ENCODE measurements at places on chromosomes 6 and 20.

DNA sequence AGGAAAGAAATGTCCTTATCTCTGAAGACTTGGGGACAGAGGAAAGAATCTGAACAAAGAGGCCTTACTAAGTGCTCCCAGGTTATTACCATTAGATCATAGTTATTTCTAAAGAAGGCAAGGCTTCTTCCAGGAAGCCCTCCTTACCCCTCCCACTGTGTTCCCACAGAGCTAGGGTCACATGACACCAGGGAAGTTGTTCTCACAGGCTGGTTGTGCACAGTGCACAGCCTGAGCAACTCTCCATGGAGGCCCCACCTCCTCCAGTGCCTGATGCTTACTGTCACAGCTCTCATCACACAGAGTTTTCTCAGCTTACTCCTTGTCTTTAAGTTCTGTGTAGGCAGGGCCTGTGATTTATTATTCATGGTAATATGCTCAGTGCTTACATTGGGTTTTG is 68.9 kb upstream of the SCGN start:
- DNase-seq = no peak

DNA sequence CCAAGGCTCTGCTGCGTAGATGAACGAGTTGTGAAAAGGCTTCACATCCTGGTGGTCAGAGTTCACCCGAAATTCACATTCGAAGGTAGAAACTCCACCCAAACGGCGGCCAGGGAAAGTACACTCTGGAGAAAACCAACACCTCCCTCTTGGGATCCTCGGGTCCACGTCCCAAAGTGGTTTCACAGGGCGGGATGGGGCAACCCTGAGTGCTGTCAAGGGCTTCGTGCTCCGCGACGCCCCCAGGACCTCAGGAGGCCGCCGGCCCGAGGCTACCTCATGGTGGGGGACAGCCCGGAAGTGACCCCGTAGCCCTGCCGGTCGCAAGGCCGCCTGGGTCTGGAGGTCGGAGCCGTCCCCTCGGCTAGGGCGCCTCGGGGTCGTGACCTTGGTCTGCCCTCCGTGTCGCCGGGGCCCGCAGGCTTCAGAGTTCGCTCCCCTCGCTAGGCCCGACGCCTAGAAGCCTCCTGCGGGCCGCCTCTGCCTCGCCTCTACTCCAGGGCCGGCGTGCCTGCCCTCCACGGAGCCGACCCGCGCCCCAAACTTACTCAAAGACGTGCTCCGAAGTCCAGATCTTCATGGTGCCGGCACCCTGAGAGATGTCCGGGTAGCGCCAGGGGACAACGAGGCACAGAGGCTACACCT is at the start of gene PRELID3B:
Gene PRELID3B, minus strand, starts transcription at position 636 of the 645 bp plus-strand sequence. Its CDS starts 56 bp downstream, at position 580.
- DNase-seq = no peak

- no peak for DNase-seq
Observed at GRCh38 chr20:50445354-50446151, 64.6 kb upstream of the PTPN1 start.

DNA sequence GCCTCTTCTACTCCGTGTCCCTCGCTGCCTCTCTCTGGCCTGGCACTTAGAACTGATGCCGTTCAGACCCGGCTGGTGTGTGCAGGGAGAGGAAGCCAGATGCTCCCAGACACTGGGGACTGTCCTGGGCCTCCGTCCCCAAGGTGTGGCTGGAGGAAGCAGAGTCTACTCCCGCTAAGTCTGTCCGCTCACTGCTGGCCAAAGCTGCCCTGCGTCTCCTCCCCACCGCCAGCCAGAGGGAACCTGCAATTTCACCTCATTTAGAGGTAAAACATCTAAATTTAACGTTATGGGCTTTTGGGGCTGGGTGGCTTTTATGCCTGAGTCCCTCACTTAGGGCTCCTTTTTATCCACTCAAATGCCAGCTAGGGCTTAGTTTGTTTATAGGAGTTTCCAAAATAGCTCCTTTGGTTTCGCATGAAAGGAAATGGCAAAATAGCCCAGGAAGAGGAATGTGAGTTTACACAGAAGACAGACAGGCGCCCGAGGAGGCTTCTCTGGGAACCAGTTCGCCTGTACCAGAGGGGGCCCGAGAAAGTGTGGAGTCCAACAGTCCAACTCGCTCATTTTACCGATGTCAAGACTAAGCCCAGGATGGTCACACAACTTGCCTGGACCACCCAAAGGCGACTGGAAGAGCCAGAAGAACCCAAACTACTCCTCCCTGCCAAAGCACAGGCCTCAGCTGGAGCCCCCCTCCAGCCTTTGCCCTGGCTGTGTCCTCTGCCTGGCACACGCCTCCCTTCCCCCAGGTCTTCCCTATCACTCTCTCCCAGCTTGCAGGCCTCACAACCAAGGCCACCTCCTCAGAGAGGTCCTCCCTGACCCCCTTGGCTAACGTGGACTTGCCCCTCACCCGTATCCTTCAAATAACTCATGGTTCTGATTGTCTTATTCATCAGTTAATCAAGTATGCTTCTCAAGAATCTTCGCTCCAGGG is 54.5 kb downstream of the RIPOR3 start:
- no peak for DNase-seq

DNA sequence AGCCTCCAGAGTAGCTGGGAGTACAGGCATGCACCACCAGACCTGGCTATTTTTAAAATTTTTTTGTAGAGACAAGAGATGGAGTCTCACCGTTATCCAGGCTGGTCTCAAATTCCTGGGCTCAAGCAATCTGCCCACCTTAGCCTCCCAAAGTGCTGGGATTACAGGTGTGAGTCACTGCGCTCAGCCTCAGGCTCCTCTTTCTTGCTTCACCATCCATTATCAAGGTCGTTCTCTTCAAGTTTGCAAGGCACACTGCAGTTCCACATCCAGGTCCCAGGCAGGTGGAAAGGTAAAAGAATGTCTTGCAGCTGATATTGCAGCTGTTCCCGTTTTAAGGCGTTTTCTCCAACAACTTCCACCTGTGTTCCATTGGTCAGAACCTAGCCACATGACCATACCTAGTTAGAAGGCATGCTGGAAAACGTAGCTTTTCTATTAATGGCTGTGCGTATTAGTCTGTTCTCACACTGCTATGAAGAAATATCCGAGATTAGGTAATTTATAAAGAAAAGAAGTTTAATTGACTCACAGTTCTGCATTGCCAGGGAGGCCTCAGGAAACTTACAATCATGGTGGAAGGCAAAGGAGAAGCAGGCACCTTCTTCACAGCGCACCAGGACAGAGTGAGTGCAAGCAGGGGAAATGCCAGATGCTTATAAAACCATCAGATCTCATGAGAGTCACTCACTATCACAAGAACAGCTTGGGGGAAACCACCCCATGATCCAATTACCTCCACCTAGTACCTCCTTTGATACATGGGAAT is 51.7 kb downstream of the PCNA start:
- no peak for DNase-seq

GRCh38 chr20:50926530-50926929 is 4.7 kb downstream of the ADNP start:
- DNase-seq = no peak

- DNase-seq = no peak
Observed at GRCh38 chr6:45886776-45887175, 128.9 kb downstream of the CLIC5 start.

DNA sequence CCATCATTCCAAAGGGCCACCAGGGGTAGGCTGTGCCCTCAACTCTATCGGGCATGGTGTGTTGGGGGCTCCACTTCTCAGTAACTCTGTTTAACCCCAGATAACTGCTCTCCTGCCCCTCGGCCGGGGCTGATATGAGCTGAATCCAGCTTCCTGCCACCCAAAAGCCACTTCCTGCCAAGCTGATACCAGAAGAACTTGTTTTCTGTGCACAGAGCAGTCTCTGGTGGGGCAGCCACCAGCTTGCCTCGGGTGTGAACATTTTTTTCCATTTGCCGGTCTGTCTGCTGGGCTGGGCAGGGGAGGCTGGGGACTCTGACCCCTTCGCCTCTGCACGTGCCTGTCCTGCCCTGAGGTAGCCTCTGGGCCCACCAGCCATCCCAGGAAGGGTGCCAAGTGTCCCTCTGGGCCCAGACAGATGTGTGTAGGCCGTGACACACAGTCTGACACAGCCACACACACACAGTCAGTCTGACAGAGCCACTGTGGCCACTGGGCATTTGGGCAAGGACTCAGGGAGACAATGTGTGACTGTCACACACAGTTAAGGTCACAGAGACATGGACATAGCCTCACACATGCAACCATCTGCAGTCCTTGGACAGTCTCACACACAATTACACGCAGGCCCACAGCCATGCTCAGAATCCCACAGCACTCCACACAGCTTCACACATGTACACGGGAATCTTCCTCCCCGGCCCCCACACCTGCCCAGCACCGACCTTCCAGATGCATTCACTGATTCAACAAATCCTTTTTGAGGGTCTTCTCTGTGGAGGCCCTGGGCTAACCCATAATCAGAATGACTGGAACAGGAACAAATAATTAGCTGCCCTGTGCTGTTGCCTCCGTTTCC is 45.1 kb downstream of the NOL4L start:
- peak; percentile 79 for DNase-seq

GRCh38 chr20:54681869-54682268 is 206.5 kb downstream of the DOK5 start:
- DNase-seq = no peak

GRCh38 chr20:47257771-47258170 is 98.7 kb downstream of the ZMYND8 start:
- no peak for DNase-seq

GRCh38 chr6:89501222-89501621 is 68.3 kb downstream of the ANKRD6 start:
- no peak for DNase-seq

DNA sequence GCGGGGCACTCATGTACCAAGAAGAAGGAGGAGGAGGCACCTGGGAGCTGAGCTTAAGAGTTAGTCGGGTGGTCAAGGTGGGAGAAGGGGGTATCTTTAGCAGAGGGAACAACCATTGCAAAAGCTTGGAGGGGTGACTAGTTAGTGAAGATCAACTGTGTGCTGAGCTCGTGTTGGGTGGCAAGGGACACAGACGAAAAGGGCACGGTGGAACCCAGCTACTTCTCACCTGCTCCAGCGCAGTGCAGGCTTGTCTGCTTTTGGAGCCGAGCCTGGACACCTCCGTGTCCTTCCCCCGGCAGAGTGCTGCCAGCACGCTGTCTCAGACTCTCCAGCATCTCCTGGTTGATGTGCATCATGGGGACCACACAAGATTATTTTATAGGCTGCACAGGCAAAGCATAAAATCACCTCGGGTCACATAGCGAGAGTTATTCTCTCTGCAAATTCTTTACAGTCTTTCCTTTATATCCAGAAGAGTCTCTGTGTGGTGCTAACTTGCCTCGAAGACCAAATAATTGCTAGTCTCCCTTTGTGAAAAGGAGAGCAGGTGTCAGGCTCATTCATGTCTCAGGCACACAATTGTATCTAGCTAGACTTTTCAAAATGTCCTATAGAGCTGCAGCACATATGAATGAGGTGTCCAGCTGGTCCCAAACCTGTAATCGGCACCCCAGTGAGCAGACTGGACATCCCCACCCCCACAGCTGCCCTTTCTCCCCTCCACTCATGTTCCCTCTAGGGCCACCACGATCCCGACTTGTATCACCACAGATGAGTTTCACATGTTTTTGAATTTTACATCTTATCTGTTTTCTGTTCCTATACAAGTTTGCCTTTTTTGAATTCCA is 123.4 kb downstream of the CEBPB start:
- no peak for DNase-seq

GRCh38 chr6:133682506-133683307 is 206.2 kb upstream of the TCF21 start:
- DNase-seq = no peak

DNA sequence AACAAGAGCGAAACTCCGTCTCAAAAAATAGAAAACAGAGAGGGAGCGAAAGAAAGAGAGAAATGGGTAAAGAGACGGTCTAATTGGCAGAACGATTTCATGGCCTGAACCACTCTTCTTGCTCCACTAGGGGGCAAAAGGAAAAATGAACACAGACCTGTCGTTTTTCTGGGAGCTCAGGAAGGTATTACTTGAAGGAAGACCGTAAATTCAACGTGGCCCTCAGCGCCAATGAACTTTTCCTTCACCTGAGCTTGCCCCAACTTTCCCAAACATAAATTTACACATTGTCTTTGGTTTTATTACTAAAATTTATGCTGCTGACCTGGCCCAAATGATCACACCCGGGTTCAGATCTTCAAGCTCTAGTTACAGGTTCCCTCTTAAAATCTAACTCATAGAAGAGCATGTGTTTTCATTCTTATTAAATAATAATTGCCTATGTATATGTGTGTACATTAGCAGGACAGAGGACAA is 67.3 kb downstream of the ATP9A start:
- no peak for DNase-seq

DNA sequence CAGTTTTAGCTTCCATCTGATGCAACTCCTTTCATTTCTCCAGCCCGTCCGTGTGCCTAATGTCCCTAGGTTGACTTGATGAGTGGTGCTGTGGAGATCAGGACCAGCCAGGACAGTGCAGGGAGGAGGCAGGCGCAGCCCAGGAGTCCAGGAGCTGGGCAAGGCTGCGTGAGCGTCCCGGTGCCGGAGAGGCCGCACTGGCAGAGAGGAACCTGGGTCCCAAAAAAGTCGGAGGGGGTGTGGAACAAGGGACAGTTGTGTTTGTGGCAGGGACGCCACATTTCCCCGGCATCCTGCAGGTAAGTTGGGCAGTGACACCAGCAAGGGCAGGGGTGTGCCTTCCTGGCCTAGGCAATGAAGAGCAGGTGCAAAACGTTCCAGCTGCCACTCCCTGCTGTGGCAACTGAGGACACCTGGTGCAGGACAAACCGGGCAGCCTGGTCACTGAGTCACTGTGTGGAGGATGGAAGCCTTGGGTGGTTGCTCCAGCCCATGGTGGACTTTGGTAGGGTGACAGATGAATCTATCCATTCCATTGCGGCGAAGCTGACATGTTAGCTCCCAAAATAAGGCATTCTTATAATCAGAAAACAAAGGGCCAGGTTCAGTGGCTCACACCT is 53.2 kb downstream of the RAMACL start:
- DNase-seq = no peak

GRCh38 chr20:44734938-44735337 is 10.7 kb upstream of the KCNK15 start:
- DNase-seq = no peak

- no peak for DNase-seq
Observed at GRCh38 chr20:4813076-4813862, 91.6 kb downstream of the PRND start.

GRCh38 chr6:131555992-131556391 is 17.0 kb upstream of the ARG1 start:
- DNase-seq = no peak

GRCh38 chr6:89430201-89430962 is 2.6 kb upstream of the ANKRD6 start:
- DNase-seq = no peak

Measured in posterior cingulate gyrus (tissue), 11 donors.